ENCODE measurements at places on chromosomes 2 and 18. TPM values are rescaled to one million over a fixed set of nuclear protein-coding genes. Genes with fewer than 3 reads are reported as not detected.

Gene WDR43
- 155 TPM for total RNA-seq

Gene SCN1A
- not detected for total RNA-seq

Gene CNRIP1
- total RNA-seq = 17.5 TPM

Gene ADD2
- total RNA-seq = 0.08 TPM

- no peak for DNase-seq
These were observed 165.3 kb downstream of the TNS1 start for GRCh38 chr2:217837530-217837929.

DNA sequence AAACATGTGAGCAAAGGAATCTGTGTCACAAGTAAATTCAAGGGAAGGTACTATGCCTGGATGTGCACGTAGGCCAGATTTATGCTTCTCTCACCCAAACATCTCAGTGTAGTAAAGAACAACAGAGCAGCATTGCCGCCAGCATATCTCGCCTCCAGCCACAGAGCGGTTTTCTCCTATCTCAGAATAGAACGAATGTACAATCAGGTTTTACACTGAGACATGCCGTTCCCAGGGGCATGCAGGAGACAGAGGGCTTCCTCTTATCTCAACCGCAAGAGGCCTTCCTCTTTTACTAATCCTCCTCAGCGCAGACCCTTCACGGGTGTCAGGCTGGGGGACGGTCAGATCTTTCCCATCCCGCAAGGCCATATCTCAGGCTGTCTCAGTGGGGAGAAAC lies 175.3 kb downstream of the RPIA start:
- no peak for DNase-seq

GRCh38 chr2:30802611-30803010 lies 4.6 kb downstream of the CAPN13 start:
- DNase-seq = no peak

DNA sequence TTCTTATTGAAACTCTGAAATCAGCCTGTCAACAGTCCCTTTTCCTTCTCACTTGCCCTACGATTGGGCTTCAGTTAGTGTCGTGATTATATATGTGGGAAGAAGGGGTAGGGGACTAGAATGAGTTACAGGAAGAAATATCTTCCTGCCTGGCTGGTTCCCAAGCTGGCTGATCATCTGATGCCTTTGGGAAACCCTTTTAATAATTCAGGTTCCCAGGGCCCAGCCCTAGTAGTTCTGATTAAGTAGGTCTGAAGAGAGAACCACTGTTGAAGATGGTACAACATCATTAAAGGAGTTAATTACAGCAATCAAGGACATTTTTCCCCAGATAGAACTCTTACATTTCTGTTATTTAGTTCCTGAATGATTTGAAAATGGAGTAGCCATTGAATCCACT lies 110.1 kb upstream of the EML6 start:
- no peak for DNase-seq

GRCh38 chr2:72813841-72814240 lies 12.0 kb downstream of the EXOC6B start:
- DNase-seq = no peak

DNA sequence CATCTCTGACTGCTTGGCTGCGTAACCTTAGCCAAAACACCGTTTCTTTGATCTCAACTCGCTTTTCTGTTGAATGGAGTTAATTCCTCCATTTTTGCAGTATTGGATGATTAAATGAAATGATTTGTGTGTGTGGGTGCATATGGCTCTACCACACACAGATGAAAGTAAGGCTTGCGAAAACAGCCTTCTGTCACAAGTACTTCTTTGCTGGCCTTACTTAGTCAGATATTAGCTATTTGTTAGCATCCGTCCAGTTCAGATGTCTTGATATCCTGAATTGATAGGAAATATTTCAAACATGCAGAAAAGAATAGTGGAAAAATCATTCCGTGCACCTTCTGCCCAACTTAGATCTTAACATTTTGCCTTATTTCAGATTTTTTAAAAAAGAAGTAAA lies 21.8 kb downstream of the NCOA1 start:
- DNase-seq = no peak

GRCh38 chr2:238162846-238163441 lies 4.2 kb downstream of the ERFE start:
- no peak for DNase-seq

Data from SJCRH30 (cell line).